HCT116 (cell line): ENCODE measurements at places on chromosomes 4 and X. TPM values are rescaled to one million over a fixed set of nuclear protein-coding genes. Genes with fewer than 3 reads are reported as not detected.

- no peaks in the 10 kb centered on the region for H3K27me3 ChIP-seq
- no peak overlapping the region for H3K27ac ChIP-seq
- H3K4me1 ChIP-seq = no peaks in the 10 kb centered on the region
- no peak overlapping the region for H3K4me3 ChIP-seq
- H3K36me3 ChIP-seq = no peaks in the 10 kb centered on the region
- peak; percentile 22 for DNase-seq
Observed at GRCh38 chr4:115234405-115235093, 121.1 kb upstream of the NDST4 start.

- no peaks in the 10 kb centered on the region for H3K27me3 ChIP-seq
- no peak overlapping the region for H3K27ac ChIP-seq
- DNase-seq = no peak
- no peaks in the 10 kb centered on the region for H3K4me1 ChIP-seq
- no peak overlapping the region for H3K4me3 ChIP-seq
Observed at GRCh38 chr4:8083086-8083825, 75.4 kb downstream of the ABLIM2 start.

- H3K27ac ChIP-seq = no peak overlapping the region
- H3K4me3 ChIP-seq = no peak overlapping the region
- no peaks in the 10 kb centered on the region for H3K36me3 ChIP-seq
- no peak for DNase-seq
- no peaks in the 10 kb centered on the region for H3K4me1 ChIP-seq
- no peaks in the 10 kb centered on the region for H3K27me3 ChIP-seq
Observed at GRCh38 chr4:131974730-131975129, 1174.4 kb upstream of the PCDH10 start.

DNA sequence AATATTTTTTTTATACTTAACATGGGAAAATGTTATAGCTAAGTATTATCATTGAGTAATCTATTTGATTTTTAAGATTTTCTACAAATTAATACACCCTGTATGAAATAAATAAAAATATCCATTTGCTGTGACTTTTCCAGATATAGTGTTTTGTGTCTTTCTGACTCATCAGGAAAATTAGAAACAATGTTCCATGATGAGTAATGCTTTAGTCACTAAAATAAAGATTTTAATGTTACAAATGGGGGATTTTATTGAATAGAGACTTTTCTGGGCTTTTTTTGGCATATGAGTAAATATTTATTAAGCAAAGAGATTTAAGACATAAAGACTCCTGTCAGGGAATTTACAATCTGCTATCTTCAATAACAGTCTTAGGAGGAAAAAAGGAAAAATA is 279.2 kb upstream of the NOCT start:
- H3K27ac ChIP-seq = no peak overlapping the region
- DNase-seq = no peak
- no peaks in the 10 kb centered on the region for H3K36me3 ChIP-seq
- peaks cover 10% of the 10 kb centered on the region for H3K4me1 ChIP-seq
- no peak overlapping the region for H3K4me3 ChIP-seq
- no peaks in the 10 kb centered on the region for H3K27me3 ChIP-seq

GRCh38 chrX:7801711-7802110 is 41.3 kb upstream of the VCX start:
- no peaks in the 10 kb centered on the region for H3K36me3 ChIP-seq
- no peaks in the 10 kb centered on the region for H3K4me1 ChIP-seq
- no peaks in the 10 kb centered on the region for H3K27me3 ChIP-seq
- no peak overlapping the region for H3K4me3 ChIP-seq
- H3K27ac ChIP-seq = no peak overlapping the region

GRCh38 chrX:107857837-107858236 is 32.2 kb downstream of the MID2 start:
- H3K36me3 ChIP-seq = no peaks in the 10 kb centered on the region
- DNase-seq = no peak
- peaks cover 2% of the 10 kb centered on the region; the same call in 1 of the 2 replicates for H3K4me1 ChIP-seq

DNA sequence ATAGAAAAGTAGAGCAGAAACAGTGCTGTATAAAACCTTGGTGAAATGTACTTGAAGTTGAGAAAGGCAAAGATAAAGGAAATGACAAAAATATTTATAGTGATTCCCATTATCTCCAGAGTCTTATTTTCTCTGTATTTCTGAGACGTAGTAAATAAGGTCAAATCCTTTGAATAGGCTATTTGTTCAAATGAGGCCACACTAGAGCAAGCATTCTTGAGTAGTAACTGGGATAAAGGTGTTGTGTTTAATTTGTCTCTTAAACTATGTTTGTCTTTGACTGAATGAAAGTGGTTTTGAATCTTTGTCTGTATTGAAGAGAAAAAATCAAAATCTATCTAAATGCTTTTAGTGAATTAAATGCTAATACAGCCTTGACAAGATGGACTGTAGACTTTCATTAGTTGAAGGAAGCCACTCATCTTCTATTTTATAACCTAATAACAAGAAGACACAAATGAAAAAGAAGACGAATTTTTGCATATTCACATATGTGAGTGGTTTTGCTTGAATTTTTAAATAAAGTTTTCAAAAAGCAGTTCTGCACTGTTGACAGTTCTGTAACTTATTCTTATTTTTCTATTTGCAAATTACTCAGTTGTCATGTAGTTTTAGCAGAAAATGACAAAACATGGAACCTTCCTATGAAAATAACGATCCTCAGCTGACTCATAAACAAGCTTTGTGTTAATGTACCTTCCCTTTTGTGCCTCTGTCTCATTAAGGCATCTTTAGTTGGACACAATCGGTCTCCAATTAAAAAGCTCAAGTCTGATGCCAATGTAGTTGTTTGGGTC is 94.8 kb upstream of the PCDH18 start:
- no peaks in the 10 kb centered on the region for H3K36me3 ChIP-seq
- no peaks in the 10 kb centered on the region for H3K4me1 ChIP-seq
- H3K27ac ChIP-seq = no peak overlapping the region
- no peak overlapping the region for H3K4me3 ChIP-seq
- no peaks in the 10 kb centered on the region for H3K27me3 ChIP-seq
- no peak for DNase-seq

GRCh38 chr4:80255329-80256095 is 11.0 kb upstream of the FGF5 start:
- H3K27me3 ChIP-seq = peaks cover 52% of the 10 kb centered on the region
- no peak overlapping the region for H3K4me3 ChIP-seq
- H3K36me3 ChIP-seq = no peaks in the 10 kb centered on the region
- no peak overlapping the region for H3K27ac ChIP-seq
- no peaks in the 10 kb centered on the region for H3K4me1 ChIP-seq
- DNase-seq = no peak

DNA sequence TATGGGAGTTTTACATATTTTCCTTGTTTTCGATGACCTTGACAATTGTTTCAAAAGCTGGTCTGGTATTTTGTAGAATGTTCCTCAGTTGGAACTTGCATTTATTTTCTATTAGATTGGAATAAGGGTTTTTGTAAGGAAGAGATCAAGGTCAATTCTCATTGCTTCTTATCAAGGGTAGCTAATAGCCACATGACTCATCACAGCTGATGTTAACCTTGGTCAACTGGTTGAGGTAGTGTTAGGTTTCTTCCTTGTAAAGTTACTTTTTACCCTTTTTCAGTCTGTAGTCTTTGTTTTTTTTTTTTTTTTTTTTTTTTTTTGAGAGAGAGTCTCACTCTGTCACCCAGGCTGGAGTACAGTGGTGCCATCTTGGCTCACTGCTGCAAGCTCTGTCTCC is 257.2 kb downstream of the SNCA start:
- no peak for DNase-seq
- no peaks in the 10 kb centered on the region for H3K4me1 ChIP-seq
- no peaks in the 10 kb centered on the region for H3K27me3 ChIP-seq
- H3K4me3 ChIP-seq = no peak overlapping the region
- H3K27ac ChIP-seq = no peak overlapping the region

Gene SRPK3
- not detected for total RNA-seq

Gene GPRASP1
- 1.1 TPM for total RNA-seq
